ENCODE measurements at places on chromosomes 4 and X.

DNA sequence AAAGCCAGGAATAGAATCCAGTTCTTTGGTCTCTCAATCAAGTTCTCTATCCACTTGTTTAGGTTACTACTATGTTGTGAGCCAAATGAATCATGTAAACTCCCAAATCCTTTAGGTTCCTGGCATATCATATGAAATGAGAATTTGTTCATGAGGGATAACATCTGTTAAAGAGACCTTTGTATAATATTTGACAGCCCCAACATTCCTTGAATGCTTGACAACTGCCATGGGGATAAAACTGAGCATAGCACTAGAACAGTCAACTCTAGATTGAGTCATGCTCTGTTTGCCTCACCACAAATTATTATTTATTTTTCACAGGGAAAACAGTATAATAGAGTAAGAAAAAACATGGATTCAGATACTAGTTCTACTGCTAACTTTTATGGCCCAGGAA lies 93.3 kb downstream of the NAA11 start:
- DNase-seq, result no peak

GRCh38 chr4:168908093-168908492 lies 102.0 kb downstream of the CBR4 start:
- no peak for DNase-seq

- no peak for DNase-seq
Measured at GRCh38 chr4:58566260-58566659, 1456.1 kb upstream of the IGFBP7 start.

- no peak for DNase-seq
Measured at GRCh38 chrX:48833542-48834138, 1.8 kb downstream of the PCSK1N start.

GRCh38 chrX:78946178-78946931 lies 1.2 kb downstream of the P2RY10 start:
- no peak for DNase-seq

DNA sequence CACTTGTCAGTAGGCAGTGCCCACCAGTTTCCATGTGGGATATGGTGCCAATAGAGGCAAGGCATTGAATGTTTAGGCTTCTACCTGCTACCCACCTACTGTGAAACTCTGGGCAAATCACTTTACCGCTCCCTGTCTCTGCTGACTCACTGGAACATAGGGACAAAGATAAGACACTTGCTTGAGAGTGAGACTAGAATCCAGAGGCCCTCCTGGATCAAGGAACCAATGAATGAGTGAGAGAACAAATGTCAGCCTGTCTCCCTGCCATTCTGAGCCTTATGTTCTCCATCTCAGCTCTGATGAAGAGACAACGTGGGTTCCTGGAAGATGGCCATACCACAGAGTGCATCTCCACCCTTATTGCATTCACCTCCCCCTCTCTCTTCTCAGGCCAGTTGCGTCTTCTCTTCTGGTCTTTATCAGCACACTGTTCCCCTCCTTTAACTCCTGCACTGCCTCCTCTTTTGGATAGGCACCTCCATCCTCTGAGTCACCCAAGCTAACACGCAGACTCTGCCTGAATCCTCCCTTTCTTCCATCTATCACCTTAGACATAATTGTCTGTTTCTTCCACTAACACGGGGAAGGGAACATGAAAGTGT lies 15.4 kb upstream of the PRRG3 start:
- DNase-seq, result no peak

Data from mammary epithelial cell (primary cell).